ENCODE measurements at places on chromosomes 16 and 17.

- DNase-seq, result no peak
Observed at GRCh38 chr16:62254372-62254771, 218.1 kb upstream of the CDH8 start.

- DNase-seq, result no peak
Observed at GRCh38 chr16:13289515-13289914, 388.1 kb downstream of the SHISA9 start.

GRCh38 chr17:82118815-82119380 is 20.9 kb upstream of the FASN start:
- no peak for DNase-seq

DNA sequence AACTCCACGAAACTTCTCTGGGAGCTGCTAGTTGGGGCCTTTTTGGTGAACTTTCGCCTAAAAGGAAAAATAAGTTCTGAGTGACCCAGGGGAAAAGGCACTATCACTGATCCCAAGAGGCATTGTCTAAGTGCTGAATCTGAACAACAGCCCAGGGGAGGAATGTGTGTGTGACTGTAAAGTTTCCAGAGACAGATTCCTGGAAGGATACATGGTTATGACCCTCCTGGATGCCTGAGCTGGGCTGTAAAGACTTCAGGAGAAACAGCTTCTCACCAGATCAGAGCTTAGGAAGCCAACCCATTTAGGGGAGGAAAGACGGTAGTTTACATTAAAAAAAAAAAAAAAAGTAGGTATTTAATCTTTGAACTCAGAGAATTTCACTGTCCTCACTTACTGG is 20.2 kb downstream of the HIGD1B start:
- no peak for DNase-seq

- DNase-seq, result no peak
Observed at GRCh38 chr16:82360024-82360783, 190.2 kb upstream of the MPHOSPH6 start.

Measured in NCI-H774 (cell line).